ENCODE measurements at places on chromosomes 16 and 17. TPM values are rescaled to one million over a fixed set of nuclear protein-coding genes. Genes with fewer than 3 reads are reported as not detected.
A peak's percentile ranks its signal among the peaks of the same experiment; 100 is the strongest.

- peak; percentile 70 for DNase-seq
Measured at GRCh38 chr17:38453951-38454421, 25.7 kb downstream of the ARHGAP23 start.

GRCh38 chr16:6732166-6732565, 600.5 kb upstream of the RBFOX1 start:
- no peak for DNase-seq

Gene FBRS
- 37.2 TPM for total RNA-seq

DNA sequence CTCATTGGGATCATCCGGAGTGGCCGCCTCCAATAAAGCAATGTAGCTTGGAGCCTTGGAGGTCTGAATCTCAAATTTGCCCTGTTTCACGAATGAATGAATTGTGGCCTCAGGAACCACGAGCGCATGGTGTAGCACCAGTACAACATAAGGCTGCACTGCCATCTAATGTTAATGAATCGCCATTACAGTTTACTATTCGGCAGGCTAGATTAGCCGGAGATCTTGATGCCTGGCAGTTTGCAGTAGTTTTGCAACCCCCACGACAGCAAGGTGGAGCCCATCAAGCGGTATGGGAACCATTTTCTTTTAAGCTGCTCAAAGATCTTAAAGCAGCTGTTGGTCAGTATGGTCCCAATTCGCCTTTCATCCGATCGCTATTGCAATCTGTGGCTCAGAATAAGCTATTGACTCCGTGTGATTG, 18.8 kb downstream of the ALOX15B start:
- DNase-seq = no peak

Gene TBC1D3C
- total RNA-seq = not detected

DNA sequence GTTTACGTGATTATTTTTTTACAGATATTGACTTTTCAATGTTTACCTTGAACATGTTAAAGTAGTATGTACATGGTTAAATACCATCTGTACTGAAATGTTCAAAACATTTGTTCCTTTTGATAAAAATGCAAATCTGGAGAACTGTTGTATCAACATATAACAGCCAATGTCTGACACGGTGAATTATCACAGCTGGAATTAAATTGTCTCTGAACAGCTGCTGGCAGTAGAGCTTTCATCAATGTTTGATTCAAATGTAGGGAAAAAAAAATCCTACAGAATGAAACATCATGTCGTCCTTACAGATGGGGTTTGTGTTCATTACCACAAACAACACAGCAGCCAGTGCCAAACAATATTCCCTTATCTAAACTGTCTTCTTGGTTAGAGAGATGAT, 79.9 kb downstream of the TOX3 start:
- DNase-seq = no peak

Gene NRN1L
- not detected for total RNA-seq

Gene BAIAP3
- 2.7 TPM for total RNA-seq

- DNase-seq = no peak
Measured at GRCh38 chr17:54969658-54970572, 1.4 kb downstream of the STXBP4 start.

GRCh38 chr17:51461578-51462004, 201.2 kb downstream of the UTP18 start:
- peak; percentile 65 for DNase-seq

DNA sequence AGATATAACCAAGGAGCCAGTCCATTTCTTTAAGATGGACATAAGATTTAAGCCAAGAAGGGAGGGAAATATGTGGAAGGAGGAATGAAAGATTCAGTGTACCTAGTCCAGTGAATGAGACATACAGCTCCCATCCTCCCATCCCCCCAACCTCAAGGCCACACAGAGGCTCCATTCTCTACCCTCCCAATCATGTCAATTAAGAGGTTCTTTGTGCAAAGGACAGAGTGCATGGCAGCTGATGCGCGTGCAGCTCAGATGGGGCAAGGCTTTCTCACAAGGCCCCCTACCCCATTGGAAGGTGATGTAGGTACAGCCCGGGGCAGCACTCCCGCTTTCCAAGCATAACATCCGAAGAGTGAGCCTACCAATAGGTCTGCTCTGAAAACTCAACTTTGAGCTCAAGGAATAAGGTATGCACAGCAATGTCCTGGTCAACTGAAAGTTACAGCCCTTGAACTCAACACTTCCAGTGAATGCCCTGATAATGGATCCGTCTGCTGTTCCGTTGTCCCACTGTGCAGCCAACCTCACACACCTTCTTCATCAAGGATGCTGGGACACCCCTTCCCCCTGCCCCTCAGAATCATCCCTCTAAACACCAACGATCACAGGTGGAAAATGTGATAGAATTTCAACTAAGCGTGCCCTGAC, 458.1 kb downstream of the SOX9 start:
- no peak for DNase-seq

All from left cardiac atrium (tissue), 4 donors.